SJSA1 (cell line): ENCODE measurements at places on chromosomes 3 and 15. TPM values are rescaled to one million over a fixed set of nuclear protein-coding genes. Genes with fewer than 3 reads are reported as not detected.

The FANCD2OS gene
- total RNA-seq, result not detected in 2 replicates

The ZNF80 gene
- total RNA-seq, result not detected in 2 replicates

- DNase-seq, result no peak
Measured at GRCh38 chr3:53989451-53989850, 97.8 kb upstream of the SELENOK start.

DNA sequence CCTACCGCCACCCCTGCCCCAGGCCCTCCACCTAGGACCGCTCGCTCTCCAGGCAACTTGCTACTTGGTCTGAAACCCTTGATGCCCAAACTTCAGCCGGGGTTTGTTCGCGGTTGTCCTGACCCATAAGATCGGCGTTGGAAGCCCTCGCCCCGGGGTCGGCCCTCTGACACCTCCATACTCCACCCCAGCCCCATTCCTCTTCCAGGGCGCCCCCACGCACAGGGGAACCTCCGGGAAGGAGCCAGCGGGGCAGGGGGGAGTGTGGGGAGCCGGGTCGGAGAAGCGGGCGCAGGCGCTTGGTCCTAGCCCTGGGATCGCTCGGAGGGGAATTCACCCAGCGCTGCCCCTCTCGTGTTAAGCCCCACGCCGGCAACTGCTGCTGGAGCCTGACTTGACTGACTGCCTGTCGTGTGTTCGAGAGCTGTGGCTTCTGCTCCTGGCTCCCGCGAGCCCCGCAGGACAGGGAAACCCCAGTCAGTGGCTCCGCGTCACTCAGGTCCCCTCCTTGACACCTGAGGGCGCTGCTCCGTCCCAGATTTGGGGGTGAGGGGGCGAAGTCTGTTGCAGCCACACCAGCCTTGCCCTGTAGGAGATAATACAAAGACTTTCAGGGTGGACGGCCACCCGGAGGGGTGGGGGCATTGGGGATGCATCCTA, 675 bp downstream of the RYR3 start:
- DNase-seq, result no peak

- no peak for DNase-seq
Measured at GRCh38 chr3:48765376-48765775, 48.4 kb upstream of the IP6K2 start.
